ENCODE measurements at places on chromosomes 7 and 10. TPM values are rescaled to one million over a fixed set of nuclear protein-coding genes. Genes with fewer than 3 reads are reported as not detected.

FAM25C gene
- total RNA-seq: not detected

NODAL gene
- not detected for total RNA-seq

EPDR1 gene
- 50.4 TPM for total RNA-seq

CALHM1 gene
- not detected for total RNA-seq

METTL27 gene
- total RNA-seq: 3.7 TPM

PHYHIPL gene
- total RNA-seq: not detected

ARHGAP22 gene
- 41.2 TPM for total RNA-seq

GPNMB gene
- 218 TPM for total RNA-seq

TUBB8 gene
- total RNA-seq: not detected

NME8 gene
- not detected for total RNA-seq

ST8SIA6 gene
- not detected for total RNA-seq

PFKFB3 gene
- 42.5 TPM for total RNA-seq

C10orf143 gene
- total RNA-seq: 2.5 TPM

RBAK gene
- total RNA-seq: 16.5 TPM

TEX36 gene
- not detected for total RNA-seq

ADCK2 gene
- 15.8 TPM for total RNA-seq

CALCR gene
- not detected for total RNA-seq

GRM3 gene
- total RNA-seq: not detected

TYW1B gene
- 3.9 TPM for total RNA-seq

GNAT3 gene
- not detected for total RNA-seq

OPN4 gene
- total RNA-seq: not detected

GCK gene
- total RNA-seq: 0.22 TPM

VIPR2 gene
- under 0.01 TPM for total RNA-seq

PON1 gene
- total RNA-seq: under 0.01 TPM

TSPAN33 gene
- 0.43 TPM for total RNA-seq

SUN3 gene
- total RNA-seq: not detected

SLC26A5 gene
- total RNA-seq: not detected

PROSER2 gene
- 8.1 TPM for total RNA-seq

UCMA gene
- not detected for total RNA-seq

HOXA5 gene
- total RNA-seq: 8.1 TPM

EBLN1 gene
- total RNA-seq: not detected

FEZF1 gene
- not detected for total RNA-seq
